ENCODE measurements at places on chromosomes 4 and X.
A peak's percentile ranks its signal among the peaks of the same experiment; 100 is the strongest.

GRCh38 chr4:73895201-73896175 lies 26.3 kb downstream of the CXCL1 start:
- no peaks in the 10 kb centered on the region for H3K4me1 ChIP-seq
- no peaks in the 10 kb centered on the region for H3K27me3 ChIP-seq
- H3K36me3 ChIP-seq, result no peaks in the 10 kb centered on the region
- DNase-seq, result no peak
- no peak overlapping the region for H3K27ac ChIP-seq
- H3K4me3 ChIP-seq, result no peak overlapping the region

- H3K4me1 ChIP-seq, result peaks cover 76% of the 10 kb centered on the region
- H3K27me3 ChIP-seq, result no peaks in the 10 kb centered on the region
- H3K27ac ChIP-seq, result peak overlapping the region; percentile 52
- H3K4me3 ChIP-seq, result no peak overlapping the region
Measured at GRCh38 chr4:2492970-2493369, 24.1 kb downstream of the RNF4 start.

GRCh38 chrX:118254611-118255010 lies 91.3 kb upstream of the WDR44 start:
- H3K27me3 ChIP-seq, result no peaks in the 10 kb centered on the region
- H3K4me3 ChIP-seq, result no peak overlapping the region
- H3K36me3 ChIP-seq, result no peaks in the 10 kb centered on the region
- H3K27ac ChIP-seq, result no peak overlapping the region
- H3K4me1 ChIP-seq, result no peaks in the 10 kb centered on the region

DNA sequence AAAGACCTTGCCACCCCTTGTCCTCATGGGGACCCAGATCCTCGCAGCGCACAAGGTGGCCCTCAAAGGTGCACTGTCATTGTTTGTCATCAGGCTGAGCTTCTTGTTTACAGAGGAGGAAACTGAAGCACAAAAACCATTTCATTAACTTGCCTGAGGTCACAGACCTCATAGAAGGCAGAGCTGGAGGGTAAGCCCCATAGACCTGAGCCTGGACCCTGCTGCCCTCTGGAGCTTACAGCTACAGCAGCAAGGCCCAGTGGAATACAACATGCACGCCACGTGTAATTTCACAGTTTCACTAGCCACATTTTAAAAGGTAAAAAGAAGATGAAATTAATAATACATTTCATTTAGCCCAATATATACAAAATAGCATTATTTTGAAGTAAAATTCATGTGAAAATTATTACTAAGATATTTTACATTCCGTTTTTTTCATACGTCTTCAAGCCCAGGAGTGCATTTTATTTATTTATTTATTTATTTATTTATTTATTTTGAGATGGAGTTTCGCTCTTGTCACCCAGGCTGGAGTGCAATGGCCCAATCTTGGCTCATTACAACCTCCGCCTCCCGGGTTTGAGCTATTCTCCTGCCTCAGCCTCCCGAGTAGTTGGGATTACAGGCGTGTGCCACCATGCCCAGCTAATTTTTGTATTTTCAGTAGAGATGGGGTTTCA lies 8.8 kb downstream of the JAKMIP1 start:
- H3K4me1 ChIP-seq, result no peaks in the 10 kb centered on the region
- H3K27me3 ChIP-seq, result peaks cover 77% of the 10 kb centered on the region
- no peak overlapping the region for H3K27ac ChIP-seq
- no peak for DNase-seq

DNA sequence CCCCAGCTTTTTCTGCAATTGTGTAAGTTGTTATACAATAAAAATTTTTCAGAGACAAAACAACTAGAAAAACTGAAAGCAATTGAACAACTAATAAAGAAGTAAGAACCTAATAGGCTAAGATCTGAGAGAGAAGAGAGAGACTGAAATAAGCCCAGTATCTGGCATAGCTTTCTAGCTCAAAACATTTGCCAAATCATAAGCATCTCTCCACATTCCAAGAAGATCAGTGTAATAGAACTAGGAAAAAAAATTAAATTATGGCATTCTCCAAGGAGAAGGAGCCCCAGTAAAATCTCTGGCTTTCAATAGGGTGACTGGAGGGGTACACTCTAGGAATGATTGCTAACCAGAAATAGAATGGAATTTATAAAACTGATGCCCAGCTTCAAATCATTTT lies 19.0 kb upstream of the PPP3CA start:
- H3K27ac ChIP-seq, result no peak overlapping the region
- no peak overlapping the region for H3K4me3 ChIP-seq
- no peaks in the 10 kb centered on the region for H3K36me3 ChIP-seq
- DNase-seq, result no peak
- no peaks in the 10 kb centered on the region for H3K4me1 ChIP-seq

GRCh38 chr4:19780871-19781270 lies 470.8 kb upstream of the SLIT2 start:
- no peak overlapping the region for H3K4me3 ChIP-seq
- H3K27me3 ChIP-seq, result no peaks in the 10 kb centered on the region
- H3K27ac ChIP-seq, result no peak overlapping the region
- DNase-seq, result no peak

Measured in left ventricle myocardium inferior (tissue), 1 donor.